Panc1 (cell line): ENCODE measurements at places on chromosomes 3 and 15.

GRCh38 chr3:159627229-159627628, 361.4 kb upstream of the IL12A start:
- DNase-seq = no peak

DNA sequence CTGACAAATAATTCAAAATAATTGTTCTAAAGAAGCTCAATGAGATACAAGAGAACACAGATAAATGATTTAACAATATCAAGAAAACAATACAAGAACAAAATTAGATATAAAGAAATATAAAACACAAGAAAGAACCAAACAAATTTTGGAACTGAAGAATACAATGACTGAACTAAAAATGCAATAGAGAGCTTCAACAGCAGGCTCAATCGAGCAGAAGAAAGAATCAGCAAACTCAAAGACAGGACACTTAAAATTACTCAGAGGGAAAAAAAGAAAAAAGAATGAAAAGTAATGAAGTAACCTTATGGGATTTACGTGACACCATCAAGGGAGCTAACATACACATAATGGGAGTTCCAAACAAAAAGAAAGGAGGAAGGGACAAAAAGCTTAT, 32.1 kb downstream of the CCDC54 start:
- no peak for DNase-seq

- DNase-seq = no peak
These were observed 87.8 kb downstream of the THRB start for GRCh38 chr3:24406900-24407299.

- DNase-seq = no peak
These were observed 48.3 kb upstream of the ACP3 start for GRCh38 chr3:132268956-132269355.

GRCh38 chr15:78211189-78211921, 23.0 kb downstream of the ACSBG1 start:
- no peak for DNase-seq

DNA sequence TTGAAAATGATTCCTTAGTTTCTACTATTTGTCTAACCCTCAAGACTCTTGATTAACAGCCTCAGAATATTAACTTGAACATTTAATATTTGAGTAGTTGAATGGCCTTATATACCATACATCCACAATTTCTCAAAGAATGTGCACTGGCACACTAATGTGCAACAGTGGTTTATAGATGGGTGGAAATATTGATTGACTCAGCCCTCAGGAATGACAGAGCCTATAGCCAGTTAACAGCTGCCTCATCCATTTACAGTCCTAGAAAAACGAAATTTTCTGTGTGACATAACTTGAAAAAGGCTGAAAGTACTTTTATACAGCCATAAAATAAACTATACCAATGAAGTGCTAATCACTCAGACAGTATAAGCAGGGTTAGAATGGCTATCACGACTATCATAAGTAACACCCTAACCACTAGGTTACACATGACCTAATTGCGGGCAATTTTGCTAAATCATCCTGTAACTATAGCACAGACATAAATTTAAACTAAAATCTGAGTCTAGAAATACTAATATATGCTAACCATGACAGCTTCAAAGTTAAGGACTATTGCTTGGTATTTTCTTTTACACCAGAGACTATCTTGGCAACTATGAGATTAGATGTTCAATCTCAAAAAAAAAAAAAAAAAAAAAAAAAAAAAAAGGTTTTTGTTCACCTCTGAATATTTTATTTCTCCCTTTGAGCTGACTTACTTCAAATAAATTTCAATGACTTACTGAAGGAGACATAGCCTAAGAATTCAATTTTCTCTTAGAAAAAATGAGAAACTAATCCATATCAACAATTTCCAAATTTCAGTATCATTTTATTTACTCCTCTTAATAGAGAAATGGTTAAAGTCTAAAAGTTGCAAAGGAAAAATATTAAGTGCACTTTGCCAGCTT, 9.3 kb downstream of the SECISBP2L start:
- DNase-seq = no peak

DNA sequence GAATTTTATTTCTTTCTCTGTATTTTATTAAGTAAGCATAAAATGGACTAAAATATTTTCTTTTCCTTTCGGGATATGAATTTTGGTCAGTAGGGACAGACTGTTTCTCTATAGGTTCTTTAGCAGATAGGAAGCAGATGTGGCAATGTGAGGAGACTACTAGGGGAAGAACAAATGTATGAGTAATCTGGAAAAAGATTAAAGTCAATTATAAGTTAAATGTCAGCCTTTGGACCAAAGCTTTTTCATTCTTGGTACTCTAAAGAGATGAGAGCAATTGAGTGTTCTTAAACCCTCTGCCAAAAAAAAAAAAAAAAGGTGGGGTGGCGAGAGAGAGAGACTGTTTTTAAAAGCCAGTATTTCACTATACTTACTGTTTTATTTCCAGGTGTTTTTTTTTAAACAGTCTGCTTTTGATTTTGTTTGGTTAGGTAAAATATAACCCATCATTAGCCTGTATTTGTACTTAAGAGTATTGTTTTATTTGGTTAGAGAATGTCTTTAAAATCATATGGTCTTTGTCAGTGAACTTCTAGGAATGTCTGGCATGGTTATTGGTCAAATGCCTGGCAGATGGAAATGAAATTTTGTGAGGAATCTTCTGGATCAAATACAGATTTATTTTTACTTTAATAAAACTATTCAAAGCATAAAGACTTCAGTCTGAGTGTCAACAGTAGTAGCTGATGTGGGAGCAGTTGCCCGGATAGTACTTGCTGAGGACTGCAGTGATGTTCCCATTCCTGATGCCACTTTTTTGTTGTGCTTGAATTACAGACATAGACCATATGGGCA, 63.8 kb downstream of the LRRC49 start:
- no peak for DNase-seq

- DNase-seq = no peak
These were observed 394.8 kb downstream of the FHIT start for GRCh38 chr3:60856257-60857046.

GRCh38 chr3:71039332-71039731, 544.2 kb downstream of the FOXP1 start:
- no peak for DNase-seq

GRCh38 chr15:84824260-84825007, 7.3 kb downstream of the ALPK3 start:
- no peak for DNase-seq

DNA sequence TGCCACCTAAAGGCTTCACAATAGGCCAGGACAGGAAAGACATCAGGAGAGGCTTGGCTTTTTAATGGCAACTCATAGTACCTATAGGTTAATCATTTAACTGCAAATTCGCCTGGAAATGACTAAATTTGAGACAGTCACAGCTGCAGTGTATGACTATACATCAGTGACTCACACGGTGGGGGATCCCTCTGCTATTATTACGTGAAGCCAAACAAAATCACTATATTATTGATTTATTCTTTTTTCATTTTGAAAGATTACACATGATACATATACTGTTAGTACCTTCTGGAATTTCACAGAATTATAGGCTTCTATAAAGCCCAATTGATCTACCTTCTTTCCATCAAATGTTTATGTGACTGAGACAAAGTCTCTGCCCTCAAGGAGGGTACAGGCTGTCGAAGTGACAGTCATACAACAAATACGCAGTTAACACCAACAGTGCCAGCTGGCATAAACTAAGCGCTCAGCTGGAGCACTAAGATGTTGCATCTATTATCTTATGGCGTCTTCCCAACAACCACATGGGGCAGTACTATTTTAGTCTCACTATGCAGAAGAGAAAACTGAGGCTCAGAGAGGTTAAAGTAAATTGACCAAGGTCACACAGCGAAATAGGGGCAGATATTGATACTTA, 82.0 kb upstream of the LMOD3 start:
- no peak for DNase-seq

DNA sequence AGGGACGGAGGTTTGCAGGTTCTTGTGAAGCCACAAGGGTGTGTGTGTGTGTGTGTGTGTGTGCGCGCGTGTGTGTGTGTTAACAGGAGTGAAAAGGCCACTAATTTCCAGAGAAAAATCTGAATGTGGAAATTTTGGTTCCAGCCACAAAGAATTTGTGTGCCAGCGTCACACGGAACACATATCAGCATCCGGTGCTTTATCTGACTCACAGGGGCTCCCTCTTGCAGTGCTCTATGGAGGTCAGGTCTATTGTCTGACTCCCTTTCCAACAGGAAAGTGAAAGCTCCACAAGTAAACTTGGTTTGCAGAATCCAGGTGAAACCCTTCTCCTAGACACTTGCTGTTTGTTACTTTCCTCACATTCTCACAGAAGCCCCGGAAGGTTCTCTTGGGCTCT, 6.2 kb downstream of the CLDN11 start:
- DNase-seq = no peak

- DNase-seq = no peak
These were observed 2.4 kb downstream of the SLC49A4 start for GRCh38 chr3:122797291-122797690.

GRCh38 chr3:113110267-113110666, 101.1 kb upstream of the BOC start:
- no peak for DNase-seq

DNA sequence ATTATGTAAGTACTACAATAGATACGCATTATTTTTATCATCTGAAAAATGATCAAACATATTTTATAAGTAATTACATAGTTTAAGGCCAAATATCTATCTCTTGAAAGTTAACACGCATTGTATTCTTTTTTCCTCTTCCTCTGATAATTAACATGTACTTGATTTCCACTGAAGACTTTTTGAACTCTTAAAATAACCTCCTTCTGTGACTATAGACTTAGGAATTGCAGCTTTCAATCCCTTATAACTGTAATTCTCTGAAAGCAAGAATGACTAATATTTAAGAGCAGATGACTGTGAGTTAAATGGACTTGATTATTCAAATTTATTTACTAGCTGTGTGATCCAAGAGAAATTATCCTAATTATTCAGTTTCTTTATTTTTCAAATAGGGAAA, 730.6 kb upstream of the NECTIN3 start:
- DNase-seq = no peak

- DNase-seq = no peak
These were observed 160.0 kb downstream of the IL5RA start for GRCh38 chr3:2950159-2950558.

- no peak for DNase-seq
These were observed 360 bp upstream of the MGA start for GRCh38 chr15:41659855-41660234.

DNA sequence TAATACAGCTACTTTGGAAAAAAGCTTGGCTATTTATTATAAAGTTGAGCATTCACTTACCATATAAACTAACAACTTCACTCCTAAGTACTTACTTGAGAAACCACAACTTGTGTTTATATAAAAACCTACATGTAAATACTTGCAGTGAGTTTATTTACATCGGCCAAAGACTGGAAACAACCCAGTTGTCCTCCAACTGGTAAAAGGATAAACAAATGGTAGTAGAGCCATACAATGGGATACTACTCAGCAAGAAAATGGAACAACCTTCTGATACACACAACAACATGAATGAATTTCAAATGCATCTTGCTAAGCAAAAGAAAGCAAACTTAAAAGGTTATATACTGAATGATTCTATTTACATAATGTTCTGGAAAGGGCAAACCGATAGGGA, 63.7 kb downstream of the SLC7A14 start:
- DNase-seq = no peak

DNA sequence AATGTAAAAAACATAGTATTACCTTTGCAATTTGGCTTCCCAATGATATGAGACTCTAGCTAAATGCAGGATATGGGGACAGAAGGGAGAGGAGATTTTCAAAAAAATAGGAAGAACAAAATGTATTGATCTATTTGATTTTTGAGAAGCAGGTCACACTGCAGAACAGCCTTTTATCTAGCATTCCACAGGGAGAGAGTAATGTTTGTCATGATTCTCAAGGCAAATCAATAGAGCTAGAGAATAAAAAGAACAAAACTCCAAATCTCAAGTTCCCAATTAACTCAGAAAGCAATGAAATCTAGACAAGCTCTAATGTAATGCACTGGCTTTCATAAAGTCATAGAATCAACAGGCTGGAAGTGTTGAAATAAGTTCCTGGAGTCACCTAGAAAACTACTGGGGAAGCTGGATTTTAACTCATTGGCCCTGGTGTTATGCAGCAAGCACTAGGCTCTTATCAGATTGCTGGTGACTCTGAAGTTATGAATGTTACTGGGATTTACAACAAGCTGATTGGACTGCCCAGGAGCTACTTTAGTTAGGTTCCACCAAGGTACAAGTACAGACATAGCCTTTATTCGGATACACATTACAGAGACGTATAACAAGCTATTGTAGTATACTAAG, 442.8 kb downstream of the FGF12 start:
- DNase-seq = no peak

DNA sequence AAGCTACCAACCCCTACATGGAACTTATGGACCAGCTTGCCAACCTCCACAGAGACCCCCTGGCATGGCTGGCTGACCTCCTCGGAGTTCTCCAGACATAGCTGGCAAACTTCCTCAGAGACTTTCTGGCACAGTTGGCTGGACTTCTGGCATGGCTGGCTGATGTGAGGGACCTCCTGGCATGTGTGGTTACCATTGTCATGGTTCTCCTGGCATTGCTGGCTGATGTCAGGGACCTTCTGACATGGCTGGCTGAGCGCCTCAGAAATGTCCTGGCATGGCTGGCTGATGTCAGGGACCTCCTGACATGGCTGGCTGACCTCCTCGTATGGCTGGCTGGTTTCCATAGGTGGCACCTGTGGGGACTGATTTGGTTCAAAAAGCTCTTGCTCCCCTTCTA, 17.5 kb downstream of the MAP1A start:
- no peak for DNase-seq

- no peak for DNase-seq
These were observed 15.3 kb upstream of the FMN1 start for GRCh38 chr15:33209575-33210481.

DNA sequence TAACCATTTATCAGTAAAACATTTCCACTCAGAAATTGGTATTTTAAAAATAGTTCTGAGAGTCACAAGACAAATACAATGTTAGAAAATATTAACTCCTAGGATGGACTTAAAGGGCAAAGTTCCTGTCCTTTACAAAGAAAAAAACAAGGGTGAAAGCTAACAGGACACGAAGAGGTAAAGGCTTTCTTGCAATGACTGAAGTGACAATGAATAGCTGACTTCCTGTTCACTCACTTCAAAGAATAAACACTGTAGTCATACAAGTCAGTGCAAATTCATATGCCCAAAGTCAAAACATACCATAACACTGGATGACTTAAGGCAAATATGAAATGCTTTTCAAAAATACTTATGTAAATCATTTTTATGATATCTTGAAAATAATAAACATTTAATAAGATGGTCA, 1389.8 kb upstream of the ALCAM start:
- DNase-seq = no peak

GRCh38 chr3:16788440-16789056, 96.2 kb upstream of the PLCL2 start:
- DNase-seq = no peak

DNA sequence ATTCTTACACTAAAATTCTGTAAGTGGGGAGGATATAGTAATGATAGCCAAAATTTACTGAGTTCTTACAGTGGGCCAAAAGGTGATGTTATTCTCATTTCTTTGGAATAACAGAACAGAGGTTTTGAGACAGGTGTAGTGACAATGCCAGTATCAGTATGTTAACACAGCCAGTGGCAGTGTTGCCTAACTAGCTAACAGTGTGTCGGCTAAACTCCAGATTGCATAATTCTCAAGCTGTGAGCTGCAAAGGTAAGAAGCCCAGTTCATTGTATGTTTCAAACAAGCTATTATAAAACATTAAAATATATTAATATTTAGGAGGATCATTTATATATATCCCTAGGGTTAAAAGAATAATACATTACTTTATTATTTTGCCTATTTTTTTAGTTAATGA, 920 bp downstream of the SLC15A2 start:
- DNase-seq = no peak
